ENCODE measurements at places on chromosomes 3 and 15.

DNA sequence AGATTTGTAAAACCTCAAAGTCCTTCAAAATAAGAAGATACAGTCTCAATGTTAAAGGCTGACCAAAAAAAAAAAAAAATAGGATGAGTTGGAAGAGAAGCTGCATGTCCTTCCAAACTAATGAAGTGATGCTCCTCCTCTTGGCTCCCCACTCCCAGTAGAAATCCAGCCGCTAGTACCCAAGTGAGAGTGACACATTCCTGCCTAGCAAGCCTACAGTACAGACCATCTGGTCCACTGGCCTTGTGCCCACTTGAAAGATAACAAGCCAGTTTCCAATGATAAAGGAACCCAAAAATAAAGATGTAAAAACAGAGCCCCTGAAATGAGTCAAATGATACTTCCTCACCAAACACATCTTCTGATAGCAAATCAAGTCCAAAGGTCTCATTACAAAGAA is 258.7 kb upstream of the NSMCE3 start:
- no peak for DNase-seq

- DNase-seq: no peak
Measured at GRCh38 chr3:64327100-64327804, 102.0 kb upstream of the PRICKLE2 start.

- peak; percentile 95 for DNase-seq
Measured at GRCh38 chr3:159191447-159191846, 389.6 kb downstream of the MFSD1 start.

GRCh38 chr15:101009176-101009575 is 90.0 kb downstream of the LRRK1 start:
- no peak for DNase-seq

DNA sequence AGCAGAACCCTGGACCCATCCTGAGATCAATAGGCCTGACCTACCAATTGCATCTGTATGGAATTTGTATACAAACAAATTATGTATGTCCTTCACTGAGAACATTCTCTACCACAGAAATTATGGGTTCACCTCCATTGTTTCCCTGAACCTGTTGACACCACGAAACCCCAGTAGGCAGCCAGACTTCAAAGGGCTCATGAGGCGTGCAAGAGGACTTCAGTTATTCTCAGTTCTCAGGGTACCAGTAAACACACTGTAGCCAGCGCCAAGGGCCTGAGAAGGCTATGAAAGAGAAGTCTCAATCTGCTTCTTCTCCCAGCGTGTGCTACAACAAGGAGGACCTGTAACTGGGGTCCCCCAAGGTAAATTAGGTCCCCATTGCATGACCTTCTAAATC is 254.9 kb upstream of the GOLGA6L4 start:
- no peak for DNase-seq

GRCh38 chr15:26972636-26973035 is 1.7 kb downstream of the GABRG3 start:
- DNase-seq: no peak

DNA sequence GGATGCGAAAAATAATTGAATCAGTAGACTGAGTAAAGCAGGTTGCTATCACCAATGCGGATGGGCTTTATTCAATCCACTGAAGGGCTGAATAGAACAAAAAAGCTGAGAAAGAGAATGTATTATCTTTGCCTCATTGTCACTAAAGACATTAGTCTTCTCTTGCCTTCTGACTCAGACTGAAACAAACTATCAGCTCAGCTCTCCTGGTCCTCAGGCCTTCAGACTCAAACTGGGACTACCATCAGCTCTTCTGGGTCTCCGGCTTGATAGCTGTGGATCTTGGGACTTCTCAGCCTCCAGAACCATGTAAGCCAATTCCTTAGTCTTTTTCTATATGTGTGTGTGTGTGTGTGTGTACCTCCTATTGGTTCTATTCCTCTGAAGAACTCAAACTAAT is 12.6 kb downstream of the IFT57 start:
- no peak for DNase-seq

DNA sequence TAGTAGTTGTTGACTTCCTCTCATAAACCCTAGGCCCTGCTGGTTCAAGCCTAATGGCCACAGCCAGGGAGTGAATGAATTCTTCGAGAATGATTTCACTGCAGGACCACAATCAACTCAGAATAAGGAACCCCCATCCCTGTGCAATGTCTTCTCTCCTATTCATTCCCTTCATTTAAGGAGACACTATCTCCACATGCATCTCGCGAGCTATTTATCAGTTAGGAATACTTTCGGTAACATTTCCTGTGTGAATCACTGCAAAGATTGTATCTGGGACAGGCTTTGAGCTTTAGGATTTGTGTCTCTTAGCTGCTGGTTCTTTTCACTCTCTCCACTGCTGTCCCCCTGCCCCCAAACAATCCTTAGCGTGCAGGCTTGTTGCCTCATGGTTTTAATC is 94.4 kb downstream of the MYLK start:
- DNase-seq: peak; percentile 76

GRCh38 chr3:172076212-172076611 is 36.8 kb downstream of the FNDC3B start:
- DNase-seq: no peak

GRCh38 chr3:175476489-175476888 is 617.4 kb downstream of the NAALADL2 start:
- DNase-seq: no peak

- no peak for DNase-seq
Measured at GRCh38 chr15:47507221-47507985, 209.9 kb upstream of the SEMA6D start.

DNA sequence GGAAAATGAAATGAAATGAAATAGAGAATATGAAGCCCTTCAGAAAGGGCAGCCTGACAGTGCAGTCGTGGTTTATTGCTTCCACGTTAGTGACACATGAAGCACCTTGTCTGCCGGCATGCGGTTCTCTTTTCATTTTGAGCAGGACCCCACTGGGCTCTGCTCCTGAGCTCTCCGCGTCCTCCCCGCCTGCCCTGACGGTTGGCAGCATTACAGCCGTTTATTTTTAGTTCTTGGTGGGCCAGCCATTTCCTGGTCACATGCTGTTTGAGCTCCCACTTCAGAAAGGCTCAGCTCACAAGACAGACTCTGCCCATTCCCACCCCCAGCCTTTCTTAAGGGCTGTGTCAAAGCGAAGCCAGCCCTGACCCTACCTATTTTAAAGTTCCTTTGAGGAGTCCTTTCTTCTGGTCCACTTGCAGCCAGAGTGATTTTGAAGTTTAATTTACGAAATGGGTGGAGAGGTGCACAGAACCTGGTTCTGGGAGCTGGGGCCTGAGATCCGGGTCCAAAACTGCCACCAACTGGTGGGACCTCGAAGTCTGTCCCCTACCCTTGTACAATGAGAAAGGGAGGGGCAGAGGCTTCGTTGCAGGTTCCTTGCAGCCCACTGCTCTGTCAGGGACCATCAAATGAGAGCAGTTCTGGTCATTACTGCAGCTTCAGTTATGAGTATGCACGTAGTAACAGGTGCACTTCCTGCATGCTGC is 60.1 kb downstream of the MGLL start:
- no peak for DNase-seq

DNA sequence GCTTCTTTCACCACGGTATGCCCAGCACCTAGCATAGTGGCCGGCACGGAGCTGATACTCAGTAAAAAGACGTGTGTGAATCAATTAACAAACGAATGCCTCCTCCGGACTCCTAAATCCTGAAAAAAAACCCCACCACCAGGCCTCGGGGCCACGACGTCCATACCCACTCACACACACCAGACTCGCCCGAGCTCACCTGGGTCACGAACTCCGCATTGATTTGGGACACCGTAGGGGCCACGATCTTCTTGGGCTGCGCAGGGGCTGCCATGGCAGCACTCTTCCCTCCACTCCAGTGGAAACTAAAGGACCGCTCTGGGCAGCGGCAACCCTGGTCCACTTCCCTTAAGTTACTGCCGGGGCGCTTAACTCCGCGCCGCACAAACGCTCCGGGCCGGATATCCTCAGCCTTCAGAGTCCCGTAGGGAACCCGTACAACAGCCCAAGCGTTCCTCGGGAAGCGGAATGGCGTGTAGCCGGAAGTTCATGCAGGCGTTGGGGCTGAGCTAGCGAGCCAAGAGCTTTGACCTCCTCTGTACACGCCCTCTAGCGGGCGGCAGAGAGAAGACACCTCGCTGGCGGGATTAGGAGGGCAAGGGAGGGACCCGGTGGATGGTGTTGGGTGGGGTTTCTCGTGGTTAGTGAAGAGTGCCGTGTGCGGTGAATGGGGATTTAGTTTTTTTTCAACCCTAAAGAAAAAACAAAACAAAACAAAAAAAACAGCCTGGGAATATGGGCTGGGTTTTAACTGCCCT is at the start of gene AQR:
AQR (minus strand) TSS at position 403 of the 758 bp plus-strand sequence; CDS start at position 274, 129 bp downstream.
- DNase-seq: peak; percentile 99

DNA sequence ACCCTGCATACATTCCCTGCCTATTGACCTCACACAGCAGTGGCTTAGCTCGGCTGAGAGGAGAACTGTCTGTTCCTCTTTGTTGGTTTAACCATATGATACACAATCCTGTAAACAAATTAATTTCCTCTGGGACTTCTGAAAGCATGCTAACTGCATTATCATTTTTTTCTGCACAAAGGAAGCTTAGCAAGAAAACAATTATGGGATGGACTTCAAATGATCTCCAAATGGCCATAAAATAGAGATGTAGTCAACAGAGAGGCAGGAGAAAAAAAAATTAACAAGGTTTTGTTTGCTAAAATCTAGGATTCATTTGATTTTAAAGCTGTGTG is 14.4 kb upstream of the TMC3 start:
- no peak for DNase-seq

DNA sequence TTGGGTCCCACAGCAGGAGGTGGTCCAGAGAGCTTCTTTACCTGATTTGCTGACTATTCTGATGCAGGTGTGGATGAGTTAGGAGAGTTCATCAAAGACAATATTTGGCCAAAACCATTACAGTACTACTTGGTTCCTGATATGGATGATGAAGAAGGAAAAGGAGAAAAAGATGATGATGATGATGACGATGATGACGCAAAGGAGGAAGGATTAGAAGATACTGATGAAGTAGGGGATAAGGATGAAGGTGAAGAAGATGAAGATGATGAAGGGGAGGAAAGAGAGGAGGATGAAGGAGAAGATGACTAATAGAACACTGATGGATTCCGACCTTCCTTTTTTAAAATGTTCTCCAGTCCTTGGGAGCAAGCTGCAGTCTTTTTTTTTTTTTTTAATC is 148.7 kb downstream of the GBE1 start:
- DNase-seq: no peak

DNA sequence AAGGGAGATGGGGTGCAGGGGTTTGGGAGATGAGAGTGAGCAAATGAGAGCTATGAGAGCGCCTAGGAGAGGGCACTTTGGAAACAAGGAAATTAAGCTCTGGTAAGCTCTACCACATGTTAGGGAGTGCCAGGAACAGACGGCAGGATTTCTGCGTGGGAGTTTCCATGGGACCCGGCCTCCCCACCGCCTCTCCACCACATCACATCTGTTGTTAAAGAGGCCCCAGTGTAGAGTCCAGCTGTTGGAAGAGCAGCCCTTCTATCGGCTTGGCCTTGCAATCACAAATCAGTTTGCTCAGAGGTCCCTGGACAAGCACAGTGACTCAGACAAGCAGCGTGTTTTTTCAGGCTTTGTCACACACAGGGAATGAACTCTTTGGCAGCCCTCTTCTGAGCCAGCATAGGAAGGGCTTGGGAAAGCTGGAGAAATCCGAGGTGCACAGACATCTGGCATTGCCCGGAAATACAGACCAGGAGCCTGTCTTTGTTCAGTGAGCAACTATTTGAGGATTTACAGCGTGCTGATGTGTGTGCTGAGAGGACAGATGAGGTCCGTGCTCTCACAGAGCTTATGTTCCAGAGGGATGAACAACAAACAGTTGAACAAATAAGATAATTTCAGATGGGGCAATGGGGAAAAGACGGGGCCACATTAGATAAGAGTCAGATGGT is 370.6 kb upstream of the PROK2 start:
- peak; percentile 76 for DNase-seq

DNA sequence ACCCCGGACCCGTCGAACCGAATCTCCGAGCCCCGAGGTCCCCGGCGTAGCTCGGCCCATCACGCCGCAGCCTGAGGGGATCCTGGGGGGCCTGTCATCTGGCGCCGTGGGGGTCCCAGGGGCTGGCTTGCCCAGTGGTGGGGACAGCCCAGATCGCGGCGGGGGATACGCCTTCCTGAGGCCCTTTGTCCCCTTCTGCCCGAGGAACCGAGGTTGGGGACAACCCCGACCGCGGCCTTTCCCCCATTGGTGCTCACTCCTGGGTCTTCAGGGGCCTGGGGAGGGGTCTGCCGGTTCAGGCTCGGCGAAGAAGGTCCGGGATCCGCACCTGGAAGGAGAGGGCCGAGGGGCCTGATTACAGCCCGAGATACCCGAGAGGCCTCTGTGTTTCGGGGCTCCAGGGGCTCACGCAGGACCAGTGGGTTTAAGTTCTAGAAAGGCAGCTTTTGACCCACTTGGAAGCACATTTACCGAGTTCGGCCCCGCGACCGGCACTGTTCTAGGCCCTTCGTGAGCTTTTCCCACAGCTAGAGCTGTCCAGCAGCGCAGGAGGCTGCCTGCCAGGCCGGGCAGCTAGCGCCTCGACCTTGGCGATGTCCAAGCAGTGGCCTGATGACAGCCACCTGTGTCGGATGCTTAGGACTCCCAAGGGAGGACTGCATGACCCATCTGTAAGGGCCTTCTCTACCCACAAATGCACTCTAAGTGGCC is 504 bp downstream of the ABHD2 start:
- no peak for DNase-seq

- no peak for DNase-seq
Measured at GRCh38 chr3:137770835-137771399, 6.8 kb downstream of the SOX14 start.

DNA sequence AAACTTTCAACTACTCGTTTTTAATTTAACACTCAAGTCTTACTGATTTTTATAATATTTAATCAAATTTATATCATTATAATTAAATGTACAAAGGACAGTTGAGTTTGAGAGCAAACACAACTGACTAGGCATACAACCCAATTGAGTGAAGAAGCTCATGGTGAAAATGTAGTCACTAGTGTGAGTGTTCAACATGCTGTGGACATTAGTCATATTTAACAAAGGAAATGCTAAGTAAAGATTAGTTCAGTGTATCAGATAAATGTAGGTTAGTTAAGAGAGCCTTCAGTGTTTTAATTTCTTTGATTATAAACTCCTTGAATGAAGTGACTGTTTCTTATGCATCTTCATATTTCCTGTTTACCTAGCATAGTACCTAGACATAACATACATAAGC is 444.2 kb upstream of the GOLIM4 start:
- no peak for DNase-seq

DNA sequence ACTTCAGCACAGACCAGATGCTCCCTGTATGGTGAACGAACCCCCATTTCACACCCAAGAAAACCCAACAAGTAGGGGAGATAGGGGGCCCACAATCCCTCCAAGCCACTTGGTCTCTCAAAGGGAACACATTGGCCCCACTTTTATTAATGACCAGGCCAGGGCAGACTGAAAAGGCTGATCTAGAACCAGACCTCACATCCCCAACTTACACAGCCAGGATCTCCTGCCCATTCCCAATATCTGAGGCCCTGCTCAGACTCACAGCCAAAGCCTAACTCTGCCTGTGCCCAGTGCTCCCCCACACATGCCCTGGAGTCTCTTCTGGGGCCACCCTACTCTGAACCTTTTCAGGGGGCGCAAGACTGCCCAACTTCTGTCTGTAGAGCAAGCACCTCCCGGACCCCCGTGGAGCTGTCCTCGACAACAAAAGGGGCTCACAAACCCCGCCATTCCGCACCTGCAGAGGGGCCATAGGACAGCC is 1.8 kb downstream of the PLXNB1 start:
- no peak for DNase-seq

- DNase-seq: no peak
Measured at GRCh38 chr3:52146811-52147210, 7.4 kb downstream of the POC1A start.

- DNase-seq: no peak
Measured at GRCh38 chr3:78844307-78844706, 923.5 kb downstream of the ROBO1 start.

- no peak for DNase-seq
Measured at GRCh38 chr3:55691141-55691540, 204.0 kb upstream of the WNT5A start.
